ENCODE measurements at places on chromosomes 1 and 21. TPM values are rescaled to one million over a fixed set of nuclear protein-coding genes. Genes with fewer than 3 reads are reported as not detected.

The WNT9A gene
- 3.2 TPM for total RNA-seq

DNA sequence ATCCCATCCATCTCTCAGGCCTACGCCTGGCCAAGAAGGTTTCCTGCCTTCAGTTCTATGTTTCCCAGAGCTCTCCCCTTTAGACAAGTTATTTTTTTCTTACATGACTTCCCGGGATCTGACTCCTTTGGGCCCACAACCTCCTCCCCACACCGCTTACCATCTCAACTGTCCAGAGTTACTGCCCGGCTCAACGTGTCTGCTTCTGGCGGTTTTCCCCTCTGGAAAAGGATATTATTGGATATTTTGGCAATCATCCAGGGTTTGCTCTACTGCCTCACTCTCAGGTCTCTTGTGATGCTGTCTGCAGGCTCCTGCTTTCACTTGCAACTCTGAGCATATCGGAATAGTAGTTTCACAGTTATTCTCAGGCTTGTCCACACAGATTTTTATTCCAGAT is 318.2 kb upstream of the CAMK1G start:
- no peaks in the 10 kb centered on the region for H3K4me1 ChIP-seq
- no peak overlapping the region for H3K27ac ChIP-seq
- DNase-seq: no peak
- H3K4me3 ChIP-seq: no peak overlapping the region

- peaks cover 41% of the 10 kb centered on the region for H3K4me1 ChIP-seq
- peak overlapping the region; percentile 84 for H3K27ac ChIP-seq
- DNase-seq: no peak
- H3K4me3 ChIP-seq: no peak overlapping the region
- H3K27me3 ChIP-seq: no peaks in the 10 kb centered on the region
- no peaks in the 10 kb centered on the region for H3K36me3 ChIP-seq
Observed at GRCh38 chr1:184608990-184609389, 145.7 kb downstream of the EDEM3 start.

The MIS18A gene
- 6.9 TPM for total RNA-seq

GRCh38 chr1:145983206-145983675 is 13.1 kb downstream of the TXNIP start:
- no peak for DNase-seq
- peak overlapping the region; percentile 95 for H3K27ac ChIP-seq

The S100A2 gene
- 1,307 TPM for total RNA-seq

All from esophagus squamous epithelium (tissue), 5 donors.